ENCODE measurements at places on chromosomes 3 and 15.

DNA sequence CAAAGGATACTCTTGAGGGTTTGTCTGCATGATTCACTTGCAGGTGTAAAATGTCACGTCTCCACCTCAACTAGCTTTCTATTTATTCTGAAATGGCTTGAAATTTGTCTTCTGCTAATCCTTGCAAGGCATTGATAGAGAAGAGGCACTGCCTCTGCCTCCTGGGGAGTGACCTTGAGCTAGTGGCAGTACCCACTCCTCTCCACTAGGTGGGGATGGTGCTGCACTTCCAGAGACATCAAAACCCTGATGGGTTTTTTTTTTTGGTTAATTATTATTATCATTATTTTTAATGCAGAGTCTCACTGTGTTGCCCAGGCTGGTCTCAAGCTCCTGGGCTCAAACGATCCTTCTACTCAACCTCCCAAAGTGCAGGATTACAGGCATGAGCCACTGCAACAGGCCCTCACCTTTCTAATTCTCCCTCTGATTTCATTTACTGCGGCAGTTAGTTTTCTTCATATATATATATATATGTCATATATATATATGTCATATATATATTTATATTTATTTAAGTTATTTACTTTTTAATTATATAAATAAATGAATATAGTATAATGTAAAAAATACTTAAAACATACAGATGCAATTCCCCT lies 117.6 kb upstream of the EIF1B start:
- DNase-seq = peak; percentile 63

GRCh38 chr3:153901991-153902390 lies 219.2 kb upstream of the ARHGEF26 start:
- no peak for DNase-seq

- no peak for DNase-seq
Observed at GRCh38 chr3:125003369-125003853, 52.4 kb downstream of the HEG1 start.

GRCh38 chr15:40281801-40282146 lies 1.1 kb downstream of the ANKRD63 start:
- DNase-seq = no peak

- DNase-seq = no peak
Observed at GRCh38 chr3:107365051-107365450, 12.2 kb upstream of the CCDC54 start.

DNA sequence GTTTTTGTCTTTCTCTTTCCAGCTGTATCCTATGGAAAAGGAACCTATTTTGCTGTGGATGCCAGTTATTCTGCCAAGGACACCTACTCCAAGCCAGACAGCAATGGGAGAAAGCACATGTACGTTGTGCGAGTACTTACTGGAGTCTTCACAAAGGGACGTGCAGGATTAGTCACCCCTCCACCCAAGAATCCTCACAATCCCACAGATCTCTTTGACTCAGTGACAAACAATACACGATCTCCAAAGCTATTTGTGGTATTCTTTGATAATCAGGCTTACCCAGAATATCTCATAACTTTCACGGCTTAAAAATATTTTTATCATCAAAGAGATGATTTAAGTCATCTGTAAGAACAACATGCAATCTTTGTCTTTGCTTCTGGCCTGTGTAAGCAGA lies 44.9 kb upstream of the PARP14 start:
- DNase-seq = no peak

GRCh38 chr15:61841466-61841865 lies 218.8 kb downstream of the VPS13C start:
- DNase-seq = no peak

- DNase-seq = no peak
Observed at GRCh38 chr3:127951276-127951675, 36.2 kb downstream of the KBTBD12 start.

DNA sequence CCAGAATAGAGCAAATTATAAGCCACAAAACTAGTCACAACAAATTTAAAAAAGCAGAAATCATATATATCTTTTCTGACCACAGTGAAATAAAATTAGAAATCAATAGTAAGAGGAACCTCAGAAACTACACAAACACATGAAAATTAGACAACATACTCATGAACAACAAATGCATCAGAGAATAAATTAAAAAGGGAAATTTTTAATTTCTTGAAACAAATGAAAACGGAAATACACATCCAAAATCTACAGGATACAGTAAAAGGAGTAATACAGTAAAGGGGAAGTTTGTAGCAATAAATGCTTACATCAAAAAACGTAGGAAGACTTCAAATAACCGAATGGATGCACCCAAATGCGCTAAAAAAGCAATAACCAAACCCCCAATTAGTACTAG lies 19.2 kb downstream of the NME9 start:
- no peak for DNase-seq

DNA sequence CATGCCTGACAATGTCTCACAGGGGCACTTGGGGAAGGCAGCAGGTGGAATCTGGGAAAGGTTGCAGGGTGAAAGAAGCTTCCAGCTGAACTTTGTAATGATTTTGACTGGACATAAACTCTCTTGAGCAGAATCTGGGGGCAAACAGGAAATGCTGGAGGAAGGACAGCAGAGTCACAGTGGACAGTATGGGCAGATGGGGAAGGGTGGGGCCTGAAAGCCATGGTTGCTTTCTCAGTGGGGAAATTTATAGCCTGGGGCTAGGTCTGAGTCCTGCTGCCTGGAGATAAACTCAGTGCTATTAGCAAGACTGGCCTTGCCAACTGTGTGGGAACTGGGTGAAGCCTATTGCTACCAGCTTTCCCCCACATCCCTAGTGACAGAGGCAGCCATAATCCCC lies 203.2 kb downstream of the OSBPL10 start:
- no peak for DNase-seq

DNA sequence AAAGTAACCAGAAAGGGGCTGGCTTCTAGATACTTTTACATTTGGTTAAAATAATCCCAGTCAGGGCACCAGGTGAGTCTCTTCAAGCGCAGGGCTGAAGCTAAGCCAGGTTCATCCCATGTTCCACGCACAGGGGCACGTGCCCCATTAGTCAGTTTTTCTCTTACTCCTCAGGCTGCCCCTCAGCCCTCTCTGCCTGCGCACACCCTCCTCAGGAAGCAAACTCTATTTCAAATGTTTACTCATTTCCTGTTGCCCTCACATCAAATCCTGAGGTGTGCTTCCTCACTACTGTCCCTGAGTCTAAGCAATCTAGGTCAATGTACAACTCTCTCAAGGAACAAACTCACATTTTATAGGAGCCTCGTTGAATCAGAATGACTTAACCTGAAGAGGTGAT lies 48.5 kb downstream of the THBS1 start:
- peak; percentile 71 for DNase-seq

DNA sequence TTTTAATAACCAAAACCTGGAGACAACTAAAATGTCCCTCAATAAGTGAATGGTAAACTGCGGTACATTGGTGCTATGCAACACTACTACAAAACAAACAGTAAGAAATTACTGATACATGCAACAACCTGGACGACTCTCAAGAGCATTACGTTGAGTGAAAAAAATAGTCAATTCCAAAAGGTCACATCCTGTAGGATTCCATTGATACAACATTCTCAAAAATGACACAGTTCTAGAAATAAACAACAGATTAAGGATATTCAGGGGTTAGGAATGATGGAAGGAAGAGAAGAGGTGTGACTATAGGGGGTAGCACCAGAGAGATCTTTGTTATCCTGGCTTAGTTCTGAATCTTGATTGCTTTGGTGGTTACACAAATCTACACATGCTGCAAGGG lies 72.2 kb downstream of the ZNF148 start:
- no peak for DNase-seq

DNA sequence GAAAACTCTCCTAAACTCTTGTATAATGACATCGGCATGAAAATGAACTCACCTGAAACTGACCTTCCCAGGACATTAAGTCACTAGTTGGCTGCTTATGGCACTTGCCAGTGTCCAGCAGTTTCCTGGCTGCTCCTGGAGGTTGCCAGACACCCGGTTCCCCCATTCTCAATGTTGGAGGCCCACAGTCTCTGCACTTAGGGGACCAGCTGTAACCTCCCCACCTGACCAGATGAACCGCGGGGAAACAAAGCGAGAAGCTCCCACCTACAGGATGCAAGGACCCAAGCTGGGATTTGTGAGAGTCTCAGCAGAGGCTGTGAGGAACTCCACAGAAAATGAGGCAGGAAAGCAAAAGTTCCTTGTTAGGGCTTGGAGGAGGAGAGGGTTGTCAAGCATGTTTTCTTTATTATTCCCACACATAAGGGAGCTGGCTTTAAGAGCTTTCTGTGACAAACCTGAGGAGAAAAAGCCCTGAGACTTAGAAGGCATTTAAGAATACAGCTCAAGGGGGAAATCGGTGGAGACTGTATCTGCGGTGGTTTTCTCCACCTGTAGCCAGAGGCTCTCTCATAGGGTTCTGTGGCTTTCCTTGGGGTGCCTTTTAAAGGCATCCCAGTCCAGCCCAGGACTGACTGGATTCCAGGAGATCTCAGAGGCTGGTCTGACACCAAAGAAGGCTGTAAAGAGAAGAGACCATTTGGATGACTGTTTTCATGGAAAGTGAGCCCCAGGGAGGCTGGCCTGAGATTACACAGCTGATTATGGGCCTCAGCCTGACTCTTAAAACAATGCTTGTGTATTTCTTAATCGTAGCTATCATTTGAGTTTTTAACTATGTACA lies 4.6 kb downstream of the TPM1 start:
- DNase-seq = no peak

- peak; percentile 2 for DNase-seq
Observed at GRCh38 chr3:133377396-133377795, 22.5 kb upstream of the BFSP2 start.

GRCh38 chr15:56817321-56818080 lies 84.2 kb upstream of the ZNF280D start:
- no peak for DNase-seq

DNA sequence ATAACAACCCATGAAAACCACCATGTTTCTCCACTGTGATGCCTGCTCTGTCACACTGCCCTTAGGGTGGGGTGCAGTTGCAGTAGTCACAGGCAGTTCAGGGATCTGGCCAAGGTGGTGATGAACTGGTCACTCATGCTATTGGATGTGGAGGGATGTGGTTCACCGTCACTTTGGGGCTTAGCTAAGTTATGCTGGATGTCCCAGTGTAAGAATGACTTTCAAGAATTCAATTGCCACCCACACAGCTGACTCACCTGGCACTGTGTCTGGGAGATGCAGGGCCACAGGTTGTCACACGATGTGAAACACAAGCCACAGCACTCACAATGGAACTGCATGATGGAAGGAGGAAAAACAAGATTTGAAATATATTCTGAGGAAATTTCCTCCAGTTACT lies 146.1 kb upstream of the CTNNB1 start:
- no peak for DNase-seq

- DNase-seq = no peak
Observed at GRCh38 chr3:113602256-113602655, 69.9 kb downstream of the SIDT1 start.

DNA sequence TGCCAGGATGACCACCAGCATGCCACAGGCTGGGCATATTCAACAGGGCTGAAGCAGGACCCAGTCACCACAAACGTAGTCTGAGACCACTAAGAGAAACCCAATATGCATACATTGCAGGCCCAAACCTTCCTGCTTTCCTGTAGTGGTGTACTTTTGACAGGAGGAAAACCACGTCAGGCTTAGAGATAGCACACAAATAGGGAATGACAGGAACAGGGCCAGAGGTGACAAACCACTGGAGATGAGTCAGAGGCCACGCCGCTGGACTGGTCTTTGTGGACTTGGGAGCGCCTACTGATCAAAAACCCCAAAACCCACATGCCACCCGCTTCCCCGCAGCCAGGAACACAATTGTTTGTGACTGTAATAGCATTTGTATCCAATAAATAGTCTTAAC lies 3.6 kb upstream of the EFCAB12 start:
- DNase-seq = no peak

DNA sequence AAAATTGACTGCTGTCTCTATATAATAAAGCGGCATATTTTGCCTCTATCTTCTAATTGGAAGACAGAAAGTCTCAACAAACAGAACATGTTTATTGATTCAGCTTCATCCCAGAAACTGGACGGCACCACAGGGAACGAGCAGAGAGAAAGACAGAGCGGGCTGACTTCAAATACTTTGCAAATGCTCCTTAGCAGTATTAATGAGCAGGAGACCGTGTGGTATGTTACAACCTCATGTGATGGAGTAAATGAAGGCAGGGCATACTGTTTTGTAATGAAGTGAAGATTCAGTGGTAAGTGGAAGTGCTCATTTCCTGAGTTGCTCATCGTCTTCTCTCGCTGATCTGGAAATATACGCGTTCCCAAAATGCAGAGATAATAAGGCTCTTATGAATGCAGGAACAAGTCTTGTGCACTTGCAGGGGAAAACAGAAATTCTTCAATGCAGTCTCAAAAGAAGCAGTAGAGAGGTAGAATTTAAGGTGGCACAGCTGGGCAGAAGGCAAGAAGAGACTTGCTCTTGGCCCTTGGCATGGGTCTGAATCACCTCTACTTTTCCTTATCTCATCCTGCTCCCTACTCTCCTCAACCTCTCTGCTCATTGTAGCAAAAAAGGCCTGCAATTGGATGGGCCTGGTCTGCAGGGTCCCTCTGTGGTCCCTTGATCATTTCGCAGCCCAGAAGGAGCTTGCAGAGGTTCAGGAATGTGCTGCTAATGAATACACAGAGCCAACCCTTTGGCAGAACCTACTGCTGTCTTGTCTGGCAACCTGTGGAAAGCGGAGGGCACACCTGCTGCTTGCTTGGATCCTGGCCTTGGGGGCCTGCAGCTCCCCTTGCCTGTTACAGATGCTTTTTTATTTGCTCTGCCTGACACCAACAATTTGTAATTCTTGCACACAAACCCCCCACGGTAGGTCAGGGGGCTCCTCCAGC lies 604.9 kb upstream of the CFAP20DC start:
- no peak for DNase-seq

GRCh38 chr15:96070636-96071035 lies 259.9 kb upstream of the NR2F2 start:
- DNase-seq = no peak

DNA sequence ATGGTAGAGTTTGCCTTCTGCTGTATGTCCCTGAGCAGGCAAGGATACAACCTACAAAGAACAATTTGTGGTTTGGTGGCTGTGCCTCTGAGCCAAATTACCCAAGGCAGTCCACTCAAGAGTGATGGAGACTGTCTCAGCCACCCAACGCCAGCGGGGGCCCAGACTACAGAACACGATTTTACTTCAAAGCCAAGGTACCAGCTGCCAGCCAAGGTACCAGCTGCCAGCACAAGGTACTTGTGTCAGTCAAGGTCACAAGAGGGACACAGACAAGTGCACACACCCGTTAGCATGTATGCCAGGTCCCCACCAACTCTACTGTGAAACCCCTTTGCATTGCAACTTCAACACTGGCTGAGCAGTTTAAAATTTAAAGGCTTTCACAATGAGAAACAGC lies 23.5 kb downstream of the COLQ start:
- DNase-seq = no peak

DNA sequence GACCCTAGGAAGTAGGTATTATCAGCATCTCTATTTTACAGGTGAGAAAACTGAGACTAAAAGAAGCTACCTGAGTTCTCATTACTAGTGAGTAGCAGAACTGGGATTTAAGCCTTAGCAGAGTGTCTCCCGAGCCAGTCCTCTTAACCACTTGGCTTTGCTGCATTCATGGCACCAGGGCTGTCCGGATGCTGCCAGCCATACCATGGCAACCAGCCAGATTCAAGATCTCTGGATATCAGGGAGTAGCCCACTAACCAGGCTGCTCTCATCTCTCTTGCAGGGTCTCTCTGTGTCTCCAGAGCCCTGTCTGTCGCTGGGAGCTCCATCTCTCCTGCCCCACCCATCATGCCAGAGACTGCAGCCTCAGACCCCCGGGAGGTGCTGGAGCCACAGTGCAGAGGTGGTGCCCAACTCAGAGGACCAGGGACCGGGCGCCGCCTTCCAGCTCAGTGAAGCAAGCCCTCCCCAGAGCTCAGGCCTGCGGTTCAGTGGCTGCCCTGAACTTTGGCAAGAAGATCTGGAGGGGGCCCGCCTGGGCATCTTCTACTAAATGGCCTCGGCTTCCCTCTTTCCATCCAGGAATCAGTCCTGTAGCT lies 1.7 kb downstream of the MESP2 start:
- no peak for DNase-seq
